Dermis blood vessel endothelial cell (primary cell): ENCODE measurements at places on chromosomes 1 and 21. TPM values are rescaled to one million over a fixed set of nuclear protein-coding genes. Genes with fewer than 3 reads are reported as not detected.

- DNase-seq: no peak
These were observed 165.3 kb upstream of the UBE2U start for GRCh38 chr1:64038119-64038518.

Gene EXO1
- 6.8 and 17.6 TPM in 2 replicates for total RNA-seq

GRCh38 chr1:158830904-158831507 lies at the start of gene MNDA:
MNDA (plus strand) TSS chr1:158831351; CDS start chr1:158842154, 10,803 bp downstream.
- no peak for DNase-seq

DNA sequence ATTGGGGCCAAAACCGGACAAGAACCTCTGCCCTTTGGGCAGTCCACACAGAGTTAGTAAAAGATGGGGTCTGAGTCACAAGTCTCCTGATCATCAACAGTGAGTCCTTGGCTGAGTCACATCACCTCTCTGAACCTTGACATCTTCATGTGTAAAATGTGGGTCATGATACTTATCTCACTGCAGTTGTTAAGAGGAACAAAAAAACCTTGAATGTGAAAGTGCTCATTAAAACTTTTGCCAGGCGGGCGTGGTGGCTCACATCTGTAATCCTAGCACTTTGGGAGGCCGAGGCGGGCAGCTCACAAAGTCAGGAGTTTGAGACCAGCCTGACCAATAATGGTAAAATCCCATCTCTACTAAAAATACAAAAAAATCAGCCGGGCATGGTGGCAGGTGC lies 15.7 kb downstream of the S100A16 start:
- peak; percentile 59 for DNase-seq

Gene SLC44A3
- 2.9 and 3.0 TPM in 2 replicates for total RNA-seq

- no peak for DNase-seq
These were observed 106.4 kb upstream of the PBX1 start for GRCh38 chr1:164452549-164452948.

- no peak for DNase-seq
These were observed 9.5 kb downstream of the DENND2D start for GRCh38 chr1:111190931-111191451.

Gene CREG1
- 58.1 and 71.5 TPM in 2 replicates for total RNA-seq

Gene SPRR1B
- not detected in 2 replicates for total RNA-seq

DNA sequence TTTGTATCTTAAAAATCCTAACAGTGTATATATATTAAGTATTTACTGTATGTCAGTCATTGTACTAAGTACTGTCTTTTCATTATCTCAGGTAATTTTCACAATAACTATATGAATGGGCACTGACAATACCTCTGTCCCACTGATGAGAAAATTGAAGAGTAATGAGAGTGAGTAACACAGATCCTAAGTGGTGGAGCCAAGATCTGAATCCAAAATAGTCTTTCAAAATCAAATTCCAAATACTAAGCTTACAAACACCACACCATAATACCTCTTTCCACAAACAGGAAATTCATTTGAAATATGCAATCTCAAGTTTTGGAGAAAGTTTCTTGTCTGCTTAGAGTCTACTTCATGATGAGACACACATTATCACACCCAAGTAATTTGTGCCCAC lies 105.9 kb upstream of the EDEM3 start:
- no peak for DNase-seq

DNA sequence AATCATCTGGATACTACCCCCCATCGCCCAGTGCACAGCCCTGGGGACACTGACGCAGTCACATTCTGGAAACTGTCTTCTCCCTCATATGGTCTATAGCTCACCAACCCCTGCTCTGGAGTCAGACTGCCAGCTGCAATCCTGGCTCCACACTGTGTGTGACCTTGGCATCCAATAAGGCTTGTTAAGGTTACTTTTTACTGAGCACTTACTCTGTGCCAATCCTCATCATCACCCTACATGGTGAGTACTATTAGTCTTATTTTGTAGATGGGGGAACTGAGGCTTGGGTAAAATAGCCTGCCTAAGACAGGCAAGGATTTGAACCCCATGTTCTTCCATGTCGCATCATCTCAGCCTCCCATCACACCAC lies 34.9 kb downstream of the AHDC1 start:
- no peak for DNase-seq
